Posterior vena cava (tissue), 2 donors: ENCODE measurements at places on chromosomes 2 and 18. TPM values are rescaled to one million over a fixed set of nuclear protein-coding genes. Genes with fewer than 3 reads are reported as not detected.

EGR4 gene
- total RNA-seq: not detected

GRCh38 chr2:104749856-104750460 is 104.0 kb upstream of the POU3F3 start:
- no peak for DNase-seq

GRCh38 chr2:77484026-77484425 is 38.1 kb downstream of the LRRTM4 start:
- DNase-seq: no peak

DNA sequence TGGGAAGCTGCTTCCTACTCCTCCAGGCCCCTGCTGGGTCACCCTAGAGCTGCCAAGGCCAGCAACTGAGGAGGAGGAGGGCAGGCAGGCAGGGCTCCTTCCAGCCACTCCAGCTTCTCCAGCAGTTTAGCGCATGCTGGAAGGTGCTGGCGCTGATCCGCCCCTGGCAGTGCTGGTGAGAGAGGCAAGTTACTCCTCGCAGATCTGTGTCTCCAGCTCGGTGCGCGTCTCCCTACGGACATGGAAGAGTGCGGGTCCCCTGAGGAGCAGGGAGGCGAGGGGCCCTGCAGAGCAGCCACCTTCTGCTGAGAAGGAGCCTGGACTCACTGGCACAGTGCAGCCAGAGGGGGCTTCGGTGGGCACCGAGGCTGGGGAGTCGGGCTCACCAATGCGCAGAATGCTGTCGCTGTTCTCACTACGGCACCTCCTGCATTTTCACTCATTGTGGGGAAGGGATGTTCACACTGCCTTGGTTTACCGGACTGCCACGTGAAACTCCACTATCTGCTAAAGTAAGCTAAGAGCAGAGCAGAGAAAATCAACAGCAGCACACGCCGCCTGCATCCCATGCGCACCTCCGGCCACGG is 206.0 kb downstream of the HDAC4 start:
- peak; percentile 71 for DNase-seq

DNA sequence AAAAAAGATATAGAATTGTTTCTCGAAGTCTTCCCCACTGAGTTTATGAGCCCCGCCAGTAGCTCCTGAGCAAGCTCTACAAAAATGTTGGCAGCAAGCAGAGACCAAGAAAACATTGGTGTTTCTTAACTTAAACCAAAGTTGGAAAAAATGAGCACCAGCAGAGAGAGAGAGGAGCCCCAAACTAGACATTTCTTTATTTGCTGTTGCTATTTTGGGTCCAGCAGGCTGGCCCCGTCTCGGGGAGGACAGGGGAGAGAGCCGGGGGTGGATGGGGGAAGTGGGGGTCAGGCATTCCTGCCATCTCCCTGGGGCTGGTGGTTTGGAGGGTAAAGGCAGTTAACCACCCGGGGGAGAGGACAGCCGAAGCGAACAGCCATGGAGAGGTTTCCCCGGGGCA is 113.0 kb downstream of the DYSF start:
- no peak for DNase-seq

DNA sequence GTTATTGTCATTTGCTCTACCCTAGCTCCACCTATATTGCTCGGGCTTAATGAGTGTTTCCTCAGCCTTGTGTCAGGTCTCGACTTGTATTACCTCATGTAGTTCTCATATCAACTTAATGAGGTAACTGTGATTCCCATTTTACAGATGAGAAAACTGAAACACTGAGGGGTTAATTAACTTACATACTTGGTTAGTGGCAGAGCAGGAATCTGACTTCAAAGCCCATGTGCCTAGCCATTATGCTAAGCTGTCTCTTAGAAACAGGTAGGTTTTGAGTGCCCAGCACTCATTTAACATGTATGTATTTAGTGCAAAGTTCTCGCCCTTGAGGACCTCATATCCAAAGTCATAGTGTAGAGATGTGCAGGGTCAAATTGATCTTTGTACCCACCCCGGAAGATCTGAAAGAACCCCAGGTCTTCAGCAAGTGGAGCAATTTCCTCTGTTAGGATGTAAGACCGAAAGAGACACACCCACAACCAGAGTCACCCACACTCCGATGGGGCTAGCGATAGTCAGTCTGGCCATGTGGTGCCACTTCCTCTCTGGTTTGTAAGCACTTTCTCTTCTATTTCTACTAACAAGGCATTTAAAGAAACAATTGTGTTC is 121.0 kb upstream of the SLC39A10 start:
- no peak for DNase-seq

MARCO gene
- total RNA-seq: 78.2 TPM
